Psoas muscle (tissue), 8 donors: ENCODE measurements at places on chromosomes 2 and 18. TPM values are rescaled to one million over a fixed set of nuclear protein-coding genes. Genes with fewer than 3 reads are reported as not detected.

Gene TXNDC2
- total RNA-seq, result not detected

Gene SCN1A
- not detected for total RNA-seq

Gene ANKRD23
- 940 TPM for total RNA-seq

Gene DPP4
- total RNA-seq, result 3.1 TPM

Gene CCL20
- total RNA-seq, result not detected

Gene NXPH2
- total RNA-seq, result not detected

Gene FSHR
- not detected for total RNA-seq

Gene CAPN14
- 0.13 TPM for total RNA-seq

Gene DCC
- 0.02 TPM for total RNA-seq
